Hematopoietic multipotent progenitor cell treated with erythropoietin and hydrocortisone succinate and interleukin-3 and kit ligand, for 15 days (in vitro differentiated cells): ENCODE measurements at places on chromosomes 12 and 14.

- DNase-seq = no peak
Observed at GRCh38 chr12:90908465-90908864, 46.5 kb downstream of the CCER1 start.

- DNase-seq = no peak
Observed at GRCh38 chr14:80705241-80705980, 236.1 kb downstream of the CEP128 start.

DNA sequence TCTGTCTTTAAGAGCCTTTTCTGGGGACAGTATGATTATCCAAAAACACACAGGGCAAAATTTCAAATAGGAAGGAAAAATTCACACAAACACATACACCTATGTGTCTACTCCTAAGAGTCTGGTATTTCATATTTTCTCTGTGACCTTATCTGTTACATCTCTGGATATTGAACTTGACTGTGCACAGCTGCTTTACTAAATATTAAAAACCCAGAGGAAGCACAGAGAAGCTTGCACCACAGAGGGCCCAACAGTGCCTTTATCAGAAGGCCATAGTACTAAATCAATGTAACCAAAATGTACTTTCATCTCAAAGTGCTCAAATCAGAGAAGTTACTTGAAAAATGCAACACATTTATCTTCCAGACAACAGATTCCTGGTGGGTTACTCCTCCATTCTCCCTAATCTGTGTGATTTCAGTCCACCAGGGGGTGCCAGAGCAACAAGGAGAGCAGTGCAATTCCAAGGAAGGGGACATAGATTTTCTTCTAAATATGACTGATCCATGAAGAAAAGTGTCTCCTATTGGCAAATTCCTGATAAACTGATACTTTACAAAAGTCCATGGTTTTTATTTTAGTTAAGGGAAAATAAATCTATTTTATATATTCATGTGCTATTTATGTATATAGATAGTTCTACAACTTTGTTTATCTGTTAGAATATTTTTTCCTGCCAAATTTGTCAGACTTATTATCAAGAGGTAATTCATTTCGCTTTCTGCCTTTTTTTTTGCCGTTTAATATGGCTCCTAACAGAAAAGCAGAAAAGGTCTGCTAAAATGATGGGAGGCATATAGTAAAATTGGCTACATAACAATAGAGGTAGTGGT, 617.6 kb downstream of the LRFN5 start:
- no peak for DNase-seq

DNA sequence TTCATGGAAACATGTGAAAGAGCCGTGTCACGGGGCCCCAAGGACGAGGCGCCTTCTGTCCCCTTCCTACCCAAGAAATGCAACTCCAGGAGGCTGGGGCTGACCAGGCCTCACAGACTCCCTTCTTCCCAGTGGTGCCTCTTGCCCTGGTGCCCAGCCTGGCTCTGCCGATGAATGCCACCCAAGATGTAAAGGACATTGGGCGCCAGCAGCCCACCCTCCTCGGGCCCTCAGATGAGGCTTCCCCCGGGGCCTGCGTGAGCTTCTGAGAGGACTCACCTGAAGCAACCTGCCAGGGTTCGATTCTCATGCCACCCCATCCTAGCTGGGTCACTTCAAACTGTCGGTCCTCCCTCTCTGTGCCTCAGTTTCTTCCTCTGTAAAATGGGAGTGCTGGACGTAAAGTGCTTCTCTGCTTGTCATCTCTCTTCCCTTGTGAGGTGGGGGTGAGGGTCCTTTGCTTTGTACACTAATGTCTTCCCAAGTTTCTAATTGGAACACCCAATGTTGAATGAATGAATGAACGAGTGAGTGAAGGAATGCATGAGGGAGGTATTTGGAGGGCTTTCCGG, 10.8 kb downstream of the FAM222A start:
- no peak for DNase-seq

- DNase-seq = no peak
Observed at GRCh38 chr12:121080909-121081308, 41.9 kb upstream of the OASL start.

- DNase-seq = no peak
Observed at GRCh38 chr12:51527966-51528365, 63.1 kb upstream of the SCN8A start.

DNA sequence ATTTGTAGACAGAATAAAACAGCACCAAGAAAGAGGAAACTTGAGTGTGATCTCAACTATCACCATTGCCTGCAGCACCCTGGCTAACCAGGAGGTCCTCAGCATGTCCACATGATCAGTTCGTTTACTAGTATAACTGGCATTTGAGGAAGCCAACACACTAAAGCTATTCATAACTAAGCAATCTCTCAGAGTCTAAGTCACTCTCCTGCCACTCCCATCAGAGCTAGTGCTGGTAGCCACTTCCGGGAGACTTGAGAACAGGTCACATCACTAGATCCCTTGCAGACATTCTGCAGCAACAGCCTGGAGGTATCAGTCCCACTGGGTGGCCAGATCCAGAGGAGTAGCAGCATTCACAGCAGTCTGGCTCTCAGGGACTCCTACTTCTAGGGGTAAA, 352.9 kb upstream of the OR4E1 start:
- DNase-seq = no peak

GRCh38 chr12:2624543-2625288, 170.1 kb upstream of the FKBP4 start:
- DNase-seq = no peak

GRCh38 chr14:73124180-73124894, 12.0 kb upstream of the PSEN1 start:
- no peak for DNase-seq

DNA sequence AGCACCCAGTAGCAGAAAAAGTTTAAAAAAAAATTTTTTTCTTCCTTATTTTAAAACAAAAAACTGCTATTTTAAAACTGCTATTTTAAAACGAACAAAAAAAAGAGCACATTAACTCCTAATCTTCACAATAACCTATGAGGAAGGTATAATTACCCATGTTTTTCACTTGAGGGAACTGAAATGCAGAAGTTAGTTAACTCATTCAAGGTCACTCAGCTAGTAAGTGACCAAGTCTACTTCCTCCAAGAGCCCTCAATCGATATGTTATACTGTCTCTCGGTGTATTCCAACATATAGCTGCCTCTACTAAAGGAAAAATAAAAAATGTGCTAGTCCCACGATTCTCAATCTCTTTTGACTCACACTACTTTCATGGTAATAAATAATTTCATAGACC, 7.8 kb downstream of the RPAP3 start:
- DNase-seq = no peak
